Stimulated activated CD8-positive, alpha-beta memory T cell treated with anti-CD3 and anti-CD28 coated beads, Interleukin-12 subunit alpha, Interleukin-12 subunit beta, amount 100 ng/mL, for 1 hour (primary cell): ENCODE measurements at places on chromosomes 1 and 21.

- DNase-seq: peak; percentile 17
These were observed at the start of gene PRKACB for GRCh38 chr1:84143796-84144565. Gene PRKACB (plus strand): TSS chr1:84144271. CDS start chr1:84144362, 91 bp downstream.

GRCh38 chr1:22142315-22143064 lies 407 bp downstream of the WNT4 start:
- DNase-seq: no peak

GRCh38 chr1:156262461-156263287 lies 14.8 kb upstream of the PAQR6 start:
- DNase-seq: no peak

DNA sequence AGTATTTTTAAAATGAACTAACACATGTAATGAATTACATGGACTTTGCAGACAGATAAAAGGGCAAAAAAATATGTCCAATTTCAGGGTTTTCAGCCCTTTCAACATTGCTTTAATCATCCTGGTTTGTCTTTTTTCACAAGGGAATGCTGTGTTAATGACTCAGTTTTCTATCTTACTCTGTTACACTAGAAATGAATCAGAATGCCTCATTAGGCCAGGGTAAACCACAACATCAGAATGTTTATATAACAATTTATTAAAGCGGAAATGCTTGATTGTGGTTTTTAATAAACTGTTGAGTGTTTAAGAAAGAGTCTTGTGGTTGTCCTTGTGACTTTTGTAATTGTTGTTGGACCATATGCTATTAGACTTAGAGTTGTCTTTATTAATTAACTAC lies 13.5 kb downstream of the GORAB start:
- no peak for DNase-seq

DNA sequence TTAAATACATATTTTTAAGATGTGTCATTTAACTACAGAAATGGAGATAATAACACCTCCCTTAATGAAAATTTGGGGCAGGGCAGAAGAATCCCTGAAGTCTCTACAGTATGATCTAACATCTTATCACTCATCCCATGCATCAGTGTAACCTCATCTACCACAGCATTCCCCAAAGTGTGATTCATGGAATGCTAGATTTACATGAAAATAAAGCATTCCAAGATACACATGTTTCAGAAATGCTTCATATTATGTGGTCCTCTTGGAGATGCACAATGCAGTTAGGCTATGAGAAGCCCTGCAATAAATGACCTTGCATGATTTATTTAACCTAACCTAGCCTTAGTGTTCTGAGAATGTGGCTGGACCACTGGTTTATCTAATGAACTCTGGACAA lies 166.9 kb upstream of the SYT6 start:
- no peak for DNase-seq

- DNase-seq: no peak
These were observed 65.3 kb upstream of the PSEN2 start for GRCh38 chr1:226804907-226805759.

GRCh38 chr1:230379928-230380327 lies 46.2 kb downstream of the PGBD5 start:
- no peak for DNase-seq

DNA sequence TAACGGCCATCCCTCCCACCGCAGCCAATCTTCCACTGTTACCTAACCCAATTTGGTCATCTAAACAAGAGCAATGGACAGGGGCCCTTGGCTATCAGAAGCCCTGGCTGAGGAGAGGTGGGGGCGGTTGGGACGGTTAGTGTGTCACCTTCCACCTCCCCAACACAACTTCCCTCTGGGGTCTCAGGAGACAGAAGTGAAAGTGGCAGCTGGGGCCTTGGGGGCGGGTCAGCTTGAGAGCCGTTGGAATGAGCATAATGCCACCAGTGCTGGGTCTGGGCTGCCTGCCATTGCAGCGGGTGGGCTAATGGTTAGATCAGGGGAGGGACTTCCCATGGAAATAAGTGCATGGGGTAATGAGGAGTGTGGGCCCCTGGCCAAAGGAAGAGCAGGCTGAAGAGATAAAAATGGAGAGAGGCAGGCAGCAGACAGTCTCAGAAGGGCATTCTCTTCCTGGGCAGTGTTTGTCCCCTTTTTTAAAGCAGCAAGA lies 7.9 kb downstream of the MEF2D start:
- no peak for DNase-seq

- DNase-seq: no peak
These were observed 15.8 kb downstream of the INPP5B start for GRCh38 chr1:37931102-37931360.

DNA sequence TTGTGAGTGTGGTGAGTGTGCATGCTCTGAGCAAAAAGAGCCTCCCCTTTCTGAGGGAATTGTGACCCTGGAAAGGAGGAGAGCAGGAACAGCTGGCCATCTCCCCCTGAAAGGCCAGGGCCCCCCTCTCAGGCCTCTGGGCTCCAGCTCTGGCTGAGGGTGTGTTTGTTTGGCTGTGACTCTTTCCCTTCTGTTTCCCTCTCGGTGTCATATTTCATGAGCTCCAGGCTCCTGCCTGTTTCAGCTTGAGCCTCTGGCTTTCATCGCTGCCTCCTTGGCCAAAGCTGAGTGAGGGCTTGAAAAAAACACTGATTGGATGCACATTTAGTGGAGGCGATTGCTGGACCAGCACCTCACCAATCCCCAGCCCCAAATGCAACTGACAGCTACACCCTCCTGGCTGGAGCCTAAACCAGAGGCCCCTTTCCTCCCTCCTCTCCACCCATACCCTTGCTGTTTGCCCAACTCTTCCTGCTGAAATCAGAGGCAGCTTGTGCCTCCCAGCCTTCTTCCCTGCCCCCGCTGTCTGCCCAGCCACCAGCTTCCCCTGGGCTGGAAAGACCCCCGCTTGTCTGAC lies 64.1 kb downstream of the DDR2 start:
- no peak for DNase-seq

GRCh38 chr1:8733484-8733883 lies 84.0 kb downstream of the RERE start:
- DNase-seq: no peak

DNA sequence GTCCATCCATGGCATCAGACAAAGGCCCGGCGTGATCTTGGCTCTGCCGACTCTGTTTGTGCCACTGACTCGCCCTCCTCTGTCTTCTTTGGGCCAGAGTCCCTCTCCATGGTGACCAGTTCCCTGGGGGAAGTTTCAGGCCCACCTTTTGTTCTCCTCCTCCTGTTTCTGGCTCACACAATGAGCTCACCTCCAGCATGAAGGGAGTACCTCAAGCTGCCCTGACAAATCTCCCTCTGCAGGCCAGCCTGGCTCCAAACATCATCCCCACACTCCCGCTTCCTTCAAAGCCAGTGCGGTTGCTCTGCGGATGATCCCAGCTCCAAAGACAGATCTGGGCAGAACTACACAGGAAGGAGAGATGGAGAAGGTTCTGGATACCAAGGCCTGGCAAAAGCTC lies 576.6 kb downstream of the NPHP4 start:
- no peak for DNase-seq

DNA sequence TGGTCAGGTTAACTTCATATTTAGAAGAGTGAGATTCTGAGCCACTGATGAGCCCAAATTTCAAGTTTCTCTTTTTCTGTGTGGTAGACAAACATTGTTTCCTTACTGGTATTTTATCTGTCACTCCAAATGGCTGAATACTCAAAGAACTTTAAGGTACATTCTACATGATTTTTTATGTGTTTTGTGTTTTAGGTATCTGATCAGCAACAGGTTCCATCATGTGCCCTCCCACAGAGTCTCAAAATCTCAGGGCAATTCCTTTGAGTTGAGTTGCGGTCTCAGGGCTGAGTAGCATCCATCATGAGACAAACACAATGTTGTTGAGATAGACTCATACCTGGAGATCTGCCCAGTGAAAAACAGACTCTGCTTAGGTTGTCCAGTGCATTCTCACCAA lies 14.7 kb upstream of the CEP350 start:
- no peak for DNase-seq

DNA sequence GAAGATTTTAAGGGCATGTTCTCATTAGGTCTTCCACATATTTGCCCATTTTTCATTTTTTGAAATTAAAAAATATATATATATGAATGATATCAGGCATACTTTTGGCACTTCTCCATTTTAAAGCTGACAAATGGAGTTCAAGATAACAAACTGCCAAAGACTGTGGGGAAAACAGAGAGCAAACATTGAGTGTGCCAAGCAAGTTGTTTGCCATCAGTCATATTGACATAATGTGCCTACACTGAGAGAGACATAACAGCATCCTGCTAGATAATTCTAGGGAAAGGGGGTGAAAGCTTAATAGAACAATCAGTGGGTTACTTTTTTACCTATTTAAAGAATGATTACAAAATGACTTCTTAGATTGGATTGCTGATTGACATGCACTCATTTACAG lies 529.4 kb upstream of the CXADR start:
- DNase-seq: no peak

- no peak for DNase-seq
These were observed 109.2 kb upstream of the SERTAD4 start for GRCh38 chr1:210123383-210123782.

- DNase-seq: no peak
These were observed 90.0 kb downstream of the EDEM3 start for GRCh38 chr1:184664661-184665060.

- DNase-seq: no peak
These were observed 3.8 kb upstream of the EEIG2 start for GRCh38 chr1:108556066-108556465.

- no peak for DNase-seq
These were observed 708.4 kb upstream of the ADAMTS5 start for GRCh38 chr21:27675306-27675705.

- no peak for DNase-seq
These were observed 2.5 kb upstream of the HMGCL start for GRCh38 chr1:23827717-23828116.

DNA sequence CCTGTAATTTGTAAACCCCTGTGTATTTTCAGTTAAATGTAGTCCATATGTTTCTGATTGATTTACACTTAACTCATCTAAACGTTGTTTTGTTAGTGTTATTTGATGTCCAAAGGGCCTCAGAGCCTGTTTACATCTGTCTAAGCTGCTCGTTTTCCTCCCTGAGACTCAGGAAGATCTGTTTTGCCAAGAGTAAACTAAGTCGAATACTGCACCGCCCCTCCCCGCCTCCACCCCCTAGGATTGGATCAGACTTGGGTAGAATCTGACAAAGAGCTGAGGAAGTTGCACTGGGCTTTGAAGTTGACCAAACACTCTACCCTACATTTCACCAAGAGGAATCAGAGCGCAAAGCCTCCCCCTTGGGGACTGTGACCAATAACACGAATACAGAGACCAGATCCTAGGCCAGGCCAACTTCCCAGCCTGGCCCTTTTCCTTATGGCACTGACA lies 206.9 kb upstream of the LMO4 start:
- DNase-seq: no peak

- DNase-seq: no peak
These were observed at the start of gene SPRR3 for GRCh38 chr1:153001382-153001781. Gene SPRR3 (plus strand): TSS chr1:153001749. CDS start chr1:153003021, 1,272 bp downstream.

DNA sequence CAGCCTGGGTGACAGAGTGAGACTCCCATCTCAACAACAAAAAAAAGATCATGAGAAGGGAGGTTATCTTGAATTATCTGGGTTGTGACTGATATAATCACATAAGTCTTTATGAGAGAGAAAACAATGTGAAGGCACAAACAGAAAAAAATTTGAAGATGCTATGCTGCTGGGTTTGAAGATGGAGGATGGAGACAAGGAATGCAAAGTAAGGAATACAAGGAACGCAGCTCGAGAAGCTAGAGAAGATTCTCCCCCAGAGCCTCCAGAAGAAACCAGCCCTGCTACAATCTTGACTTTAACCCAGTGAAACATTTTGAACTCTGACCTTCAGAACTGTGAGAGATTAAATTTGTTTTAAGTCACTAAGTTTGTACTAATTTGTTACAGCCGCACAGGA lies 15.1 kb downstream of the EVI5 start:
- DNase-seq: no peak

DNA sequence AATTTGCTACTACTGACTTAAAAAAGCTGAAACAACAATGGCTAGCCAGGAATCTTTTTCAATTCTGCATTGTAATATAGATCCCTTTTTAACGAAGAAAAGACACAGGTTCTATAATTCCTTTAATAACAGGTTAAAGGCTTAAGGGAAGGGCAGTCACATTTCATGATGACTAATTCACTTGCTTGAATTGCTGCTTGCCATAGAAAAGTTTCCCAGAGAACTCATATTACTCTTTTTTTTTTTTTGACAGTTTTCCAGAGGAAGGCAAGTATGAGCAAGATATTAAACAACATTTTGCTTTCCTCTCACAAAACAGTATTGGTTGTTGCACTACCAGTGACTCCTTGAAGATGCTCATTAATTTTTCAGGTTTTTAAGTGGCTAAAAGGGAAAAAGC lies 60.9 kb downstream of the IL23R start:
- no peak for DNase-seq

DNA sequence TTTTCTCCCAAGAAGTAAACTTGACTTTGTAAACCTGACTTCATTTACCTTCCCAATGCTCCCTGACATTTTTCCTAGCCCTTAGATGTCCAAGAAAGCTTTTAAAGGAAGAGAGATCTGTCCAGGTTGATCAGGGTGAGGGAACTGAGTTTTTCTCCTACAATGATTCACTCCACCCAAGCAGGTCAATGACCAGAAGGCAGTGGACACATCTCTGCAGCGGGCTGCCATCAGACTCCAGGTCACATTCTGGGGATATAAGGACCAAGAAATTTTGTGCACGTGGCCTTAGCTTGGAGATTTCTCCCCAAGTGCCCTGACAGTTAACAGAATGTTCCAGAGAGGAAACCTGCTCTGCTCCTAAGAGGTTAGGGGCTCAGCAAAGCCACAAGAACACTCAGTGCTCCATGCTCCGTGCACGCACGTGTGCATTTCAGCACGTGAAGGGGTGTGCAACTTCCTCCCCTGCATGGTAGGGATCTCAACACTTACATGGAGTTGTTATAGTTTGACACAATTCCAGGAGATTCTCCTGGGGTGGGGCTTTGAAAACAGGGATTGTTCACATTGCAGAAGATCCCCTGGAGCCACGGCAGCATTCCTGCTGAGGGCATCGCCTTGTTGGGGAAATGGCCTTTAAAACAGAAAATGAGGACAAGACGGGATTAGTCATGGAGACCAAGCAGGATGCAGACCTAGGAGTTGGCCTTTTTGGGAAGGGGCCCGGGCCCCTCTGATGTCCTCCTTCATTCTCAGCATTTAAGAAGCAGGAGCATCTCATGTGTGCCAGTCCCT lies 9.8 kb downstream of the ABCA4 start:
- no peak for DNase-seq
